NCI-H1436 (cell line): ENCODE measurements at places on chromosomes 1 and 21.

DNA sequence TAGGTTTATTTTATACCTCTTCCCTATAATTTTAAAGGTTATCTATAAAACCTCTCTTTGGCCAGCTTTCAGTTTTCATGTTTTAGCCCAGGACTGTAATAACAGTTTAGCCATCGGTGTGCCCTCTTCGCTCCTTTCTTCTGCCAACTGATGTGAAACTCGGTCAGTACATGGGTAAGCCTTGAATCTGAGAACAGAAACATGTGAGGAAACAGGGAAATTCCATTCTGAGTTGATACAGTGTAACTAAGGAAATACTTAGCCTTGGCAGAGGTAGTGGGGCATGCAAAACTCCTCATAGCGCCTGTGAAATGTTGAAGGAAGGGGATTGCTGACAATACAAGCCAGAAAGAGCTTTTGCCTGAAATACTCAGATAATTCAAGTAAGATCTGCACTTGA, 465.2 kb downstream of the NCAM2 start:
- no peak for DNase-seq

GRCh38 chr1:25356848-25357247, 18.7 kb downstream of the TMEM50A start:
- DNase-seq = no peak

DNA sequence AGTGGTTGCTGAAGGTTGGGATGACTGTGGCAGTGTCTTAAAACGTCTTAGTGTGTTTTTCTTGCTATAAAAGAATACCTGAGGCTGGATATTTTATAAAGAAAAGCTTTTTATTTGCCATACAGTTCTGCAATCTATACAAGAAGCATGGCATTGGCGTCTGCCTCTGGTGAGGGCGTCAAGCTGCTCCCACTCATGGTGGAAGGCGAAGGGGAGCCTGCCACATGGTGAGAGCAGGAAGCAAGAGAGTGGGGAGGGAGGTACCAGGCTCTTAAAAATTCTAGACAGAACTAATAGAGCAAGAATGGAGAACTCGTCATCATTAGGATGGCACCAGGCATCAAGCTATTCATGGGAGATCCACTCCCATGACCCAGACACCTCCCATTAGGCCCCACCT, 140.5 kb downstream of the CACNA1E start:
- no peak for DNase-seq

- no peak for DNase-seq
Measured at GRCh38 chr1:112693821-112694220, 13.1 kb downstream of the RHOC start.

DNA sequence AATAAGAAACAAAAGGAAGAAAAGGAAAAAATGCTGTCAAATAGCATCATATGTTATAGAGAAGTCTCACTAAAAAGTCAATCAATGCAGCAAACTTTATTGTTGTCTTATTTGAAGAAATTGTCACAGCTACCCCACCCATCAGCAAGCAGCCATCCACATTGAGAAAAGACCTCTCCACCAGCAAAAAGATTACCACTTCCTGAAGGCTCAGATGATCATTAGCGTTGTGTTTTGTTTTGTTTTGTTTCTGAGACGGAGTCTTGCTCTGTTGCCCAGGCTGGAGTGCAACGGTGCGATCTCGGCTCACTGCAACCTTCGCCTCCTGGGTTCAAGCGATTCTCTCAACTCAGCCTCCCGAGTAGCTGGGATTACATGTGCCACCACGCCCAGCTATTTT, 29.0 kb downstream of the ATP2B4 start:
- DNase-seq = no peak

DNA sequence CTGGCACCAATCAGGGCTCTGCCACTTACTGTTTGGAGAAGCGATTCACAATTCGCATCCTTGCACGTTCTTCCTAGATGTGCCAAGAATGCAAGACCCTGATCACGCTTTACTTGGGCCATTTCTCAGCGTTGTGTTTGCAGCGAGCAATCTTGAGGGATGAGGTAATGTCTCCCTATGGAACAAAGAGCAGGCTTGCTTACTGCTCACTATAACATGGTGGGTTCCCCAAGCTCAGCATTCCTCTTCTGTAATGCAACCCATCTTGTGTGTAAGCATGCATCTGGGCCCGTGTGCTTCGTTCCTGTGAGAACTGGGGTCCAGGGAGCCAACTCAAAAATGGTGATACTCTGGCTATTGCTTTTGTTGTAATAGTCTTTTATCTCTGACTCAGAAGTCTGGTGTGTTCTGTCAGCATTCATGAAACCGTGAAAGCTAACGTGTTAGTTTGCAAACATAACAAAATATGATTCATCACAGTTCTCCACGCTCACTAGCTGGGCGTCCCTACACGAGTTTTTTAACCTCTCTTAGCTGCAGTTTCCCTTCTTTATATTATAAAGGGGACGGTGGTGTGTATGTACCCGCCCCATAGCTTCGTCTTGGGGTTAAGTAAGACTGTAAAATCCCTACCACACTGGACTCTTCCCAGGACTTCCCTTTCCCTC, 33.3 kb downstream of the DNTTIP2 start:
- peak; percentile 6 for DNase-seq

- DNase-seq = no peak
Measured at GRCh38 chr1:47763591-47764171, 233.5 kb downstream of the TRABD2B start.

DNA sequence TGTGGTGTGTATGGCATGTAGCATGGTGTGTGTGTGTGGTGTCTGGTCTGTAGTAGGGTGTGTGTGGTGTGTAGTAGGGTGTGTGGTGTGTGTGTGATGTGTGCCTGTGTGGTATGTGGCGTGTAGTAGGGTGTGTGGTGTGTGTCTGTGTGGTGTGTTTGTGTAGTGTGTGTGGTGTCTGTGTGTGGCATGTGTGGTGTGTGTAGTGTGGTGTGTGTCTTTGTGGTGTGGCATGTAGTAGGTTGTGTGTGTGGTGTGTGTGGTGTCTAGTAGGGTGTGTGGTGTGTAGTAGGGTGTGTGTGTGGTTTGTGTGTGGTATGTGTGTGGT, 85.5 kb downstream of the SYT2 start:
- no peak for DNase-seq

DNA sequence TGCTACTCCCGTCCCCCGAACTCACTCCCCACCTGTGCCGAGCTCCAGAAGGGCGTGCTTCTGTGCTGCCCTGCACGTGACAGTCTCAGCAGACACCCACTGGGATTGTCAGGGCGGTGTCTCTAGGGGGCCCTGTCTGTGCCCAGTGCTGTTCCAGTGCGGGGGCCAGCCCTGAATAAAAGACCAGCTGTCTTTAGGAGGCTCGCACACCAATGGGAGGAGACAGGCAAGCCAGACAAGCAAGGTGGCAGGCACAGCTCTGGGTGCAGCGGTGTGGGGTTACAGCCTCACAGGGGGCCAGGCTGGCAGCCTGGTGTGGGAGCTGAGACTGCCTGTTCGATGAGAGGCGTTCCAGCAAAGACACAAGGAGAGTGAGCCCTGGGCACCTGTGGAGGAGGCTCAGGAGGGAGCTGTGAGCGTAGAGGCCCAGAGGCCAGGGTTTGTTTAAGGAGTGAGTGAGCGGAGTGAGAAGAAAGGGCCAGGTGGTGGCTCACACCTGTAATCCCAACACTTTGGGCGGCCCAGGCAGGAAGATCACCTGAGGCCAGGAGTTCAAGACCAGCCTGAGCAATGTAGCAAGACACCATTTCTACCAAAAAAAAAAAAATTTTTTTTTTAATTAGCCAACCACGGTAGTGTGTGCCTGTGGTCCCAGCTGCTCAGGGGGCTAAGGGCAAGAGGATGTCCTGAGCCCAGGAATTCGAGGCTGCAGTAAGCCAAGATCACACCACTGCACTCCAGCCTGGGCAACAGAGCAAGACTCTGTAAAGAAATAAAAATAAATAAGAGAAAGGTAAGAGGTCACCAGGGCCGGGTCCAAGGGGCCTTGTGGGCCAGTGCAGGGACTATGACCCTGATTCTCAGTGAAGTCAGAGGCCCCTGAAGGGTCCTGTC, 48.2 kb upstream of the ARHGEF16 start:
- DNase-seq = peak; percentile 83

DNA sequence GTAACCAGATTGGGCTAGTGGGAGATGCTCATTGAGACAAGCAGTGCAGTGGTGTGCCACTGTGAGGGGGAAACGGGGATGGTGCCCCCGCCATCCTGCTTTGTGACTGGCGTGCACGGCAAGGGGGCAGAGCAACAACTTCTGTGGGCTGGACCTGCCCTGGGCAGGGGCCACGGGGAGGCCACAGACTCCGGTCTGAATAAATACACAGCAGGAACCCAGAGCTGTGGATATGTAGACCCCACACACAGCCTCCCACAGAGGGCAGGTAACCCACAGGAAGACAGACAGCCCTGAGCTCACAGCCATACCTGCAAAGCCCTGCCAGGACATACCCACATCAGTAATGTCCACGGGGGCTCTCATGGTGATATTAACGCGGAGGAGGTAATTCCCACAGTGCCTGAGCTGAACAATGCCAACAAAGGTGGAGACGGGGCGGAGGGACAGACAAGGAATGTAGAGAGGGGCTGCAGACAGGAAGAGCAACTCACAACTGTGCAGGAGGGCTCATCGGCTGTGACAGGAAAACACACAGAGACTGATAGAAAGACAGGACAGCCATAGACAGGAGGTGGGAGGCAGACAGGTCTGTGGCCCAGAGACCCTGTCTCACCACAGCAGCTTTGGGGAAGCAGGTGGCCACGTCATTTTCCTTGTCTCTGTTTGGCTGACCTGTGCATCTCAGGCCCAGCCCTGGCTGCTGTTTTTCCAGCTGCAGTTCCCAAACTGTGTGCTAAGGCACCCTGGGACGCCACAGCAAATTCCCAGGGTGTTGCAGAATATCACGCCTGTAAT, 4.9 kb upstream of the WNT3A start:
- DNase-seq = no peak

DNA sequence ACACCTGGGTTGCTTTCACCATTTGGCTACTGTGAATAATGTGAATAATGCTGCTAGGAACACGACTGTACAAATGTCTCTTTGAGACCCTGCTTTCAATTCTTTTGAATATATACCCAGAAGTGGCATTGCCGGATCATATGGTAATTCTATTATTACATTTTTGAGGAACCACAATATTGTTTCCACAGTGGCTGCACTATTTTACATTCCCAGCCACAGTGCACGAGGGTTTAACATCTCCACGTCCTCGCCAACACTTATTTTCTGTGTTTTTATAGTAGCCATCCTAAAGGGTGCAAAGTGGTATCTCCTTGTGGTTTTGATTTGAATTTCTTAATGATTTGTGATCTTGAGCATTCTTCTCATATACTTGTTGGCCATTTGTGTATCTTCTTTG, 15.7 kb downstream of the FHAD1 start:
- DNase-seq = no peak

DNA sequence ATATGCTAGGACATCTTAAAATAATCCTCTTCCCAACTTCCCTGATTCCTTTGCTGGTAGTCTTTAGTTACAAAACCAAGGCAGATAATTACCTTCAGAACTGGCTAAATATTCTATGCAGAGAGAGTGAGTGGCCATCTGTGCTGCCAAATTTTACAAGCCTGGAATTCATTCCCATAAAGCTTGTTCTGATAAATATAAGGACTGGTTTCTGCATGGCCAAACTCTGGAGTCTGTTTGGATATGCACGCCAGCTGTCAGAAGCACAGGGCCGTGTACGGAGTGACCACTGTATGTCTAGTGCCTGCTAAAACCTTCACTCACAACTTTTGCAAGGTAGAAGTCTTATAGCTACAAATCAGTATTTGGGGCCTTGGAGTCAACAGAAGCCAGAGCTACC, 66.5 kb upstream of the RAVER2 start:
- DNase-seq = no peak

- DNase-seq = no peak
Measured at GRCh38 chr1:216532251-216532798, 109.1 kb upstream of the USH2A start.

DNA sequence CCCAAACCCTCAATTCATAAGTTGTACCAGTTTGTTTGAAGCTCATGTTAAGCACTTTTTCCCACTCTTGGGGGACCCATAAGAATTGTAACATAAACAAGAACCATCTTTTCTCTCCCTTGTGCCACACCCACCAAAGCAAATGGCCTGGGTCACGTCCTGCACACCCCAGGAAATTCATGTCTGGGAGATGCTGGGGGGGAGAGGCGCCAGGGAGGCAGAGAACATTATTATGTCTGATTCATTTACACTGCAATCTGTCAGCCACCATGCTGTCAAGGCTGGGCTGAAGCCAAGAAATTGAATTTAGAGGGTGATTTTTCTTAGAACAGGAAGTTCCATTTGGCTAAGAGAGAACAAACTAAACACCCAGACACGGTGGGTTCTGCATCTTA, 37.2 kb upstream of the IPO9 start:
- DNase-seq = no peak

GRCh38 chr1:35557611-35558373, at the start of gene NCDN:
Gene NCDN (plus strand): TSS chr1:35557799. CDS start chr1:35558191, 392 bp downstream.
- peak; percentile 95 for DNase-seq

GRCh38 chr1:46523496-46524353, 27.7 kb downstream of the KNCN start:
- DNase-seq = no peak

- no peak for DNase-seq
Measured at GRCh38 chr1:10823000-10823401, 26.6 kb upstream of the CASZ1 start.

GRCh38 chr1:160767395-160768294, 28.3 kb upstream of the LY9 start:
- no peak for DNase-seq

GRCh38 chr1:44259090-44259489, 45.8 kb downstream of the DMAP1 start:
- no peak for DNase-seq

DNA sequence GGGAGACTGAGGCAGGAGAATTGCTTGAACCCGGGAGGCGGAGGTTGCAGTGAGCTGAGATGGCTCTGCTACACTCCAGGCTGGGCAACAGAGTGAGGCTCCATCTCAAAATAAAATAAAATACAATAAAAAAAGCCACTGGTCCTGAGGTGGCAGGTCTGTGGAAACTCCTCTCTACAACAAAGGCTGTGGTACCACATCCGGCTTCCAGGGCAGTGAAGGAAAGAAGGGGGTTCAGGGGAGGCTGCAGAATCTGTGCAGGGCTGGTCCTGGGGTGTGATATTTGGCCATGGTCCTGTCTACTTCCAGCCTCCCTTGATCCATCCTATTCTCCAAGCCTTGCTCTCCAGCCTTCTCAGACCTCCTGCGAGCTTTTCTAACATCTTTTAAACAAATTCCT, 731 bp upstream of the ZNF683 start:
- DNase-seq = no peak

GRCh38 chr21:39175154-39175553, 8.1 kb downstream of the PSMG1 start:
- DNase-seq = no peak

- DNase-seq = no peak
Measured at GRCh38 chr1:39409055-39409816, 82.2 kb upstream of the BMP8A start.

DNA sequence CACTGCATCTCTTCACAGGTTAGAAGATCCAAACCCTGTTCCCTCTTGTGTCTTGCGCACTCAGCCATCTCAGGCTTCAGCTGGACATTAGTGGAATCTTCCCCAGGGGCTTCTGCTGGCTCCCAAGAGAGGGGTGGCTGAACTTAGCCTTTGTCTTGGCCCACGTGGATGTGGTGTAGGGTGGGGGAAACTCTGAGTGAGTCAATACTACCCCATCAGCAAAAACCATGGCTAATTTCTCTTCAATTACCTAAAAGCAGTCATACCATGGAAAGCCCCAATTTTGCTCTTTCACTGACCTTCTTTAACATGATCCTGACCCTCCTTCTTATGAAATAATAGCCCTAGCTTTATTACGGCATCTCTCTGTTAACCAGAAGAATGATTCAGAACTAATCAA, 72.5 kb upstream of the RAB3GAP2 start:
- no peak for DNase-seq
